ENCODE measurements at places on chromosomes 13 and 19.

- no peak for DNase-seq
Observed at GRCh38 chr19:10612499-10613119, 12.7 kb upstream of the SLC44A2 start.

DNA sequence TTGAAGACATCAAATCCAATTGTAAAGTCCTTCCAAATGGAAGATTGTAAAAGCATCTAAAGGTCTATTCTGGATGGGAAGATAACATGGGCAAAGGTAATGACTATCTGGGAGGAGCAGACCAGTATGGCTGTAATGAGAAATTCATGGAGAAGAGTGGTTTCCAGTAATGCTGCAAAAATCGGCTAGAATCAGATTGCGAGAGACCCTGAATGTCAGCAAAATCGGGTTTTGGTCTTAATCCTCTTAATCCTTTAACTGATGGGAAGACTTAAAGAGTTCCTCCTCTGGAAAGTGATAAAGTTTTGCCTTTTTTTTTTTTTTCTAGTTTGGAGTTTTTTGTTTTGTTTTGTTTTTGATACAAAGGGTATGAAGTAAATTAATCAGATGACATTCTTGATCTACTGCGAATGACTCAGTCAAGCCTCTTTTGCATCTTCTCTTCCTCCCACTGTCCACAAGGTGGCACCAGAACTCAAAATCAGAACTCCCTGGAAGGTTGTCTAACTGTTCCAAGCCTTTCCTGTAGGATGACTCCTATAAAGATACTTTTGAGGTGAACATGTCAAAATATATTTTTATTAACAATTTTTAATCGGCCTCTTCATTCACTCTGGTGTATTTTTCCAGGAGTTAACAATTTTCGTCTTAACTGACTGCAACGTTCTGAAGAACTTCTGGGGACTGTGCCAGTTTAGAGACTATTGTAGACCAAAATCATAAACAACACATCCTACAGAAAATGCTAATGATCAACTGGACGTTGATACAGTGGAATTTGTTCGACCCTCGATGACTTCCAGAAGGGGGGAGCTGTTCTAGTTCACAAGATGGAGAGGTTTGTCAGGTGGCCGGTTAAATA, 213.3 kb upstream of the MIR17HG start:
- DNase-seq, result peak; percentile 29

GRCh38 chr19:43638214-43638994, 1.2 kb downstream of the CADM4 start:
- DNase-seq, result no peak

GRCh38 chr13:48154671-48155070, 59.8 kb upstream of the MED4 start:
- DNase-seq, result no peak

DNA sequence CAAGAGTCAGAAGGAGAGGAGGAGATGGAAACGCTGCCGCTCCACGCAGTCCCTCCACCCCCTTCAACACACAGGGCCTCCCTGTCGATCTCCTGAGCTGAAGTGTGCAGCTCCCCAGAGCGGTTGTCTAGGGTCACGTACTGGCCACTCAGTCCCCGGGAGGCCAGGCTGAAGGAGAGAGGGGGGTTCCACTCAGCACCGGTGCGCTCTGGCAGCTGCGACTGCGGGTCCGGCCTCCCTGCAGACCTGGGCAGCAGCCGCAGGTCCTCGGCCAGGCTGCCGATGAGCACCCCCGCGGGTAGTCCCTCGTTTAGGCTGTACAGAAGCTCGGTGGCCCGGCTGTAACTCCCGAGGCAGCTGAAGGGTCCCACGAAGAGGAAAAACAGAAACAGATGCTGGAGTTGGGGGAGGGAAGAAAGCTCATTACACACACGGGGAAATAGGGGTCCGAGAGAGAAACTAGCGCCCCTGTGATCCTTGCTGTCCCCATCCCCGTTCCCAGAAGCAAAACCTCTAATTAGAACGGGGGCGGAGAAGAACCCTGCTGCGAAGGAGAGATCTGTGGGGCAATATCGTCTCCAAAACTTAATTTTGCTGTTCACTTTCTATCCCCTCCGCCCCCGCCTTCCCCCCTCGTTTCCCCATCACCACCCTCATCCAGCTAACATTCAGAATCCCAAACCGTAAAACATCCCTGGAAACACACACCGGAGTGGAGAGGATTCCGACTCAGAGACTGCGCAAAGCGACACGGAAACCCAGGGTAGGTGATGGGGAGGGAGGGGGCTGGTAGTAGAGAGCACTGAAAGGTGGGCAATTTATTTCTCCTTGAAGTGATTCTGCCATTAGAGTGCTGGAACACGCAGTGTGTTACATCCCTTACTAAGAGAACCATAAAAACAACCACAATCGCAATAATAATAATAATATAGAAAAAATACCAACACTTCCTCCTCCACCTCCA, 1.8 kb downstream of the PCDH20 start:
- no peak for DNase-seq

DNA sequence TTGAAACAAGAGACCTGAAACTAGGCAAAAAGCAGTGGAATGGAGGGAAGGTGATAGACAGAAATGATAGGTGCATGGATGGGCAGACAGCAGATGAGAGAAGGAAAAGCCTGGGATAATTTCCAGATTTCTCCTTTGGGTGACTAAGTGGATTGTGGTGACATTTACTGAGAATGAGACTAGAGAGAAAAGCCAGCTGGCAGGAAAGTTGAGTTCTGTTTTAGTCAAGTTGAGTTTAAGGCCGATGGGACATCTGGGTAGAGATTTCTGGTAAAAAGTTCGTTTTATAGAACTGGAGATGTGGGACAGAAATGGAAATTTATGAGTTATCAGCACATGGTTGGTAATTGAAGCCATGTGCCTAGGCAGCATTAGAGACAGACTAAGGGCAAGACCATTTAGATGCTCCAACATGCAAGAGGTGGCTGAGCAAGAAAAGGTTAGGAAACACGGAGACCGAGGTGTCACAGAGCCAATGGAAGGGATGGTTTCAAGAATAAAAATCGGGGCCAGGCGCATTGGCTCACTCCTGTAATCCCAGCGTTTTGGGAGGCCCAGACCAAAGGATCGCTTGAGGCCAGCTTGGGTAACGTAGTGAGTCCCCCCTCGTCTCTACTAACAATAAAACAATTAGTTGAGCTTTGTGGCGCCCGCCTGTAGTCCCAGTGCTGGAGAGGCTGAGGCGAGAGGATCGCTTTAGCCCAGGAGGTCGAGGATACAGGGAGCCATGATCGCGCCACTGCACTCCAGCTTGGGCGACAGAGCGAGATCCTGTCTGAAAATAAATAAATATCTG, 9.6 kb upstream of the DGKH start:
- no peak for DNase-seq

DNA sequence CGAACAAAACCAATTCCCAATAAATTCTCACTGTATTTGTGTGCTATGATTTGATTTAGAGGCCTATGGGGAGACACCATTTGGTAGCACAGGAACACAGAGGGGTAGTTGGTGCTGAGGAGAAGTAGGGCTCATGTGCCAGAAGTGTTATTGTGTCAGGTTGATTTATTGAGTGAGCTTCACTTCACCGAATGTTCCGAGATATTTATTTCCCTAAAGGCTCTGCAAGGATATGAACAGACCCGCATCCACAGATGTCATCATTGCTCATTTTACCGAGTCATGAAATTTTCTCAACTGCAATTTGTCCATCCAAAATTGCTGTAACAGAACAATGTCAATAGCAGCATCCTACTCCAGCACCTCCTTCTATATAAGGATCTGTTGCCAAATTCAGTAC, 69.5 kb downstream of the DACH1 start:
- DNase-seq, result peak; percentile 94

DNA sequence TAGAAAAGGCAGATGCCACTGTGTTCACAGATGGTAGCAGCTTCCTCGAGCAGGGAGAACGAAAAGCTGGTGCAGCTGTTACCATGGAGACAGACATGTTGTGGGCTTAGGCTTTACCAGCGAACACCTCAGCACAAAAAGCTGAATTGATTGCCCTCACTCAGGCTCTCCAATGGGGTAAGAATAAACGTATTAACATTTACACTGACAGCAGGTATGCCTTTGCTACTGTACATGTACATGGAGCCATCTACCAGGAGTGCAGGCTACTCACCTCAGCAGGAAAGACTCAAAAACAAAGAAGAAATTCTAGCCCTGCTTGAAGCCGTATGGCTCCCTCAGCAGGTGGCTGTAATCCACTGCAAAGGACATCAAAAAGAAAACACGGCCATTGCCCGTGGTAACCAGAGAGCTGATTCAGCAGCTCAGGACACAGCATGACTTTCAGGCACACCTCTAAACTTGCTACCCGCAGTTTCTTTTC, 197.7 kb downstream of the ZNF737 start:
- DNase-seq, result no peak

DNA sequence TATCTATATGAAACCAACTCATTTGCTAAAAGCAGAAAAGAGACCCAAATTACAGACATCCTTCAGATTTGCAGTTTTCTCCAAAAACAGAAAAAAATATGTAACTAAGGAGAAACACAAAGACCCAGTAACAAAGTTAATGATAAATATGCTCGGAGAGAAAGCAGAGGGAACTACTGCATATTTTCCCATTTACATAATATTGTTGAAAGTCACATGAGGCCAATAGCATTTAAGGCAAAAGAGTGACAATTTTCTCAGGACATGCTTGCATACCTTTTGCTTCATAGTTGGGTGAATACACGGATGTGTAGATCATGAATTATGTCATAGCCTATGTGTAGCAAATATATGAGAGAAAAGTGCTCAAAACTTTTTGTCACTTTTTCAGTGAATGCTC, 310.3 kb downstream of the EFNB2 start:
- DNase-seq, result no peak

- no peak for DNase-seq
Observed at GRCh38 chr19:366205-366783, 21.7 kb upstream of the MIER2 start.

DNA sequence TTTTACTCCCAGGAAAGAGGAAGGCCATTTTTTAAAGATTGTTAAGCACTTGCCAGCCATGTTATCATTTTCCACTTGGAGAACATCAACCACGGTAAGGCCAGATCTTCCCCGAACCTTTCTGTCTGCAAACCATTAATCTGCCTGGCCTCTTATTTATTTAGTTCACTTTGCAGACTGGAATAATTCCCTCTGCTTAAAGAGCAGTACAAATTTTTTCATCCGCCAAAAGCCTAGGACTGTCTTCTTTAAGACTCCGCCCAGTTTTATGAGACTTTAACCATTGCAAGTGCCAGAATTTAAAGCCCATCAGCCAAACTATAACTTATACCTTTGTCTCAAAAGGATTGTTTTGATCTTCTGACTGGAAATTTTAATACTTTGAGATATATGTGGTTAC, 426.3 kb downstream of the KCTD12 start:
- DNase-seq, result no peak

DNA sequence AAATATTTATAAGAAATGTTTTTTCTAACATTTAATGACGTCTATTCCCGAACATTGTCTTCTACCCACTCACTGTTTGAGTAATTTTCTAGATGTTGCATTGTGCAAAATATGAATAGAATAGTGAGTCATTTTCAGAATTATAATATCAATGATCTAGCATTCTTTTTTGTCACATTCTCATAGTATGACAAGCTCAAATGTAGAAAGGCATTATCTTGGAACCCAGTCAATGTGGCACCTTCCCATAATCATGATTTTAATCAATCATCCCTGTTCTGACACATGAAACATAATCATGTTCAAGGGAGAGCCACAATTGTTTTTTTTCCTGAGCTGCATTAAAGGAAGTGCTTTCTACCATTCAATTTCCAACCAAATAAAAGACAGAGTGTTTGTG, 265.8 kb downstream of the OXGR1 start:
- no peak for DNase-seq

GRCh38 chr19:19619181-19619848, 828 bp upstream of the PBX4 start:
- DNase-seq, result no peak

DNA sequence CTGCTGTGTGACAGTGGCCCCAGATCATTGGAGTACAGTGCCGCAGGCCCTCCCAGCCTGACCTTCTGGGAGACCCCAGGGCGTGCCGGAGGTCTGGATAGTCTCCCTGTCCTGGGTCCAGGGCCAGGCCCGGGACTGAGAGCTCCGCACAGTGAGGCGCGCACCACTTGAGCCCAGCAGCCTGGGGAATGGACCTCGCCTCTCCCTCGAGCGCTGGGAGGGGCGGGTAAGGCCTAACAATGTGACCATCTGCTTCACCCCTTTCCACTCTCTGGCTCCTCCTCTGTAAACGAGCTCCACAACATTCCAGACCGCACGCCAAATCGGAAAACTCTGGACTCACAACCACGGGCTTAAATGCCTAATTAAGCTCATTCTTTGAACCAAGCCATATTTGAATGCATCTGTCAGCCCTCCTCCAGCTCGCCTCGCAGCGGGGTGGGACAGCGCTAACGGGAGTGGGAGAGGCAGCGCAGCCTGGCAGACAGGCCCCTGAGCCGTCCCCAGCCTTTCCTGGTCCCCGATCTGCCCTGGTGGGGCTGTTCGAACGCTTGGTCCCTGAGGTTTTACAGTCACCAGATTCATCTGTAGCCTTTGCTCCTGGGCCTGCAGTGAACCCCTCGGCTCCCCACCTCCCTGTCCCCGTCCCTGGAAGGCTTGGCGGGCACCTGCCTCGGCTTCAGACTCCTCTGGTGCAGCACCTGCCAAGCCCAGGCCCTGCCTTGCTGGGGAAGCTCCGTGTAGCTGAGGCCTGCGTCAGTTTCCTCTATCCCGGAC, 120.7 kb upstream of the VSTM2B start:
- DNase-seq, result peak; percentile 97

DNA sequence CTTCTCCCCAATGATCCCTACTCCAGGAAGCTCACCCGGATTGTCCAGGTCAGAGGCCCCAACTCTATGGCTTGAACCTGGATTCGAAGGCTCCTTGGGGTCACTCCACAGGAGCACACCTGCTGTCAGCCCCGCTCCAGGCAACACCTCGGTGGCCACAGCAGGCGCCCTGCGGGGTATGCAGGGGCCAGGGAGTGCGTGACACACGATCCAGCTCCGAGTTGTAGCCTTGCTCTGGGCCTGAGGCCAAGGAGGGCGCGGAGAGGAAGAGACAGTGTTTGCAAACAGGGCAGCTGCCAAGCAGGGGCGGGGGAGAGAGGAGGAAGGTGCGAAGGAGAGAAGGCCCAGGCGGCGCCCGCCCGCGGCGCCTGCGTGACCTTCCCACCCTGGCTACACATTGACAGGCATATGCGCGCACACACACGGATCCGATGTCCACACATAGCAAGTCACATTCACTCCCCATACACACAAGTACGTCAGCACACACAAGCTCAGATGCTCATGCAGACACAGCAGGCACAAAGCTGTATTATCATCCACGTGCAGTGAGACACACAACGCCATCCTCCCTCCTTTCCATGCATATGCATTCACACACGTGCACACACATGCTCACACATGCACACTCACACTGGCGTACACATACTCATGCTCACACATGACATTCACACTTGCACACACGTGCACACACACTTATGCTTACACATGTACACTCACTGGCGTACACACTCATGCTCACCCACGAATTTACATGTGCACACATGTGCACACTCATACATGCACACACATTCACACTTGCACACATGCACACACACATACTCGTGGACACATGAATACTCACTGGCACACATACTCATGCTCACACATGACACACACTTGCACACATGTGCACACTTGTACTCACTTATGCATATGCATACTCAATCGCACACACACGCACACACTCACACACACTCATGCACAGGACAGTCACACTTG, 10.4 kb downstream of the SBK2 start:
- DNase-seq, result peak; percentile 76

All from NCI-H1694 (cell line).